ENCODE measurements at places on chromosomes 11 and 22. TPM values are rescaled to one million over a fixed set of nuclear protein-coding genes. Genes with fewer than 3 reads are reported as not detected.

Gene GRIK4
- total RNA-seq, result 0.66 TPM

DNA sequence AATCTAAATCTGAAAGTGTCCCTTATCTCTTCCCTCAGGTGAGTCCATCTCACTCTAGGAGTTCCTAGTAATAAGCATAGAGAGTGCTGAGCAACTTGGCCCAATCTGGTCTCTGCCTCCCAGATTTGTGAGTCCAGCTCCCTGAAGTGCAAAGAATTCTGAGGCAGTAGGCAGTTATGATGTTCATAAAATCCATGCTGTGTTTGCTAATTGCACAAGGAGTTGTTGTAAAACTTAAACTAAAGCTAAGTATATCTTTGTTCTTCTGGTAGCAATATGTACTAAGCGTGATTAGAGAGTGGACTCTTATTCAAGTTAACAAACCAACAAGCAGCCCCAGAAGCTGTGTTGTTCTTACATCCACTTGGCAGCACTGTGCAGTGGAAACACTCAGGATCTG is 7.6 kb upstream of the PTH start:
- DNase-seq, result no peak
- no peaks in the 10 kb centered on the region for H3K36me3 ChIP-seq
- no peaks in the 10 kb centered on the region for H3K27me3 ChIP-seq
- H3K4me1 ChIP-seq, result no peaks in the 10 kb centered on the region

DNA sequence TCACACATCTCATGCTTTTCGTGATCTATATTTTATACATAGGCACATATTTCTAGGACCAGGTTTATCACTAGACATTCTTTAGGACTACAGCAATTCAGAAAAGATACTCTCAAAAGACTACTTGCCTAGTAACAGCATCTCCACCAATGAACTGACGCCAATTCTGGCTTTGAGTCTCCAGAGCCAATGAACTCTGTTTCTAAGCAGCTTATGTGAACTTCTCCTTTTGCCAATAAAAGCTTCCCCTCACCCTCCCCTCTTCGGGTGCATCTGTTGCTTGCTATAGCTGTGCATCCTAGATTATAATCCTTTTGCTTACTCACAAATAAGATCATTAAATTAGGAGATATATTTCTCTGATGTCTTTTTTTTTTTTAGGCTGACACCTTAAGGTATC is 11.4 kb upstream of the ANKK1 start:
- no peak overlapping the region for H3K4me3 ChIP-seq
- H3K4me1 ChIP-seq, result no peaks in the 10 kb centered on the region
- no peaks in the 10 kb centered on the region for H3K36me3 ChIP-seq

DNA sequence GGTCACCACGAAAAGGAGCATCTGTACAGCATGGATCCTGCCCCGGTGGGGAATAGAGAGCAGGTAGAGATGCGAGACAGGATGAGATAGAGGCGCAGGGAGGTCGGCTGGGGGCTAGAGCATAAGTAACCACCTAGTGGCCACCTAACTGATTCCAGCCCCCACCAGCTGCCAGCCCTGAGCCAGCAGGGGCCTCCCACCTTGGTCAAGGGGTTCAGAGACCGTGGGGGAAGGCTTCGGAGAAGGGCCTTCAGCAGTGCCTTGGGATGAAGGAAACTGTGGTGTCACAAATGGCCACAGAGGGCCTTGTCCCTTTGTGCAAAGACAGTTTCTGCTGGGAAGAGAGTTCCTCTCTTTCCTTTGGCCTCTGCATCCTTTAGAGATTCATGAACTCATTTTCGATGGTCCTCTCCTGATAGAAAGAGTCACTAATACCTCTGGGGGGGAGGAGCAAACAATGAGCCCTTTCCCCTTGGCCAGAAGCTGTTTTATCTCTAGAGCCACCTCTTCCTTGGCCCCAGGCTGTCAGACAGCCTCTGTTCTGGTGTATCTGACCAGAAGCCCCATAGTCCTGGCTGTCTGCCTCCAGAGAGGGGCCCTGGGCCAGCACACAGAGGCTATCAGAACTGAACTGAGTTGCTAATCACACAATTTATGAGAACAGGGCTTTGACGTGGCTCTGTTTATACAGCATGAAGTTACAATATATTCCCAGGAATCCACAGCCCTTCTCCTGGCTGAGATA is 146.0 kb downstream of the PARVA start:
- no peak overlapping the region for H3K27ac ChIP-seq
- H3K4me1 ChIP-seq, result no peaks in the 10 kb centered on the region
- no peaks in the 10 kb centered on the region for H3K27me3 ChIP-seq
- H3K36me3 ChIP-seq, result no peaks in the 10 kb centered on the region
- H3K4me3 ChIP-seq, result no peak overlapping the region

DNA sequence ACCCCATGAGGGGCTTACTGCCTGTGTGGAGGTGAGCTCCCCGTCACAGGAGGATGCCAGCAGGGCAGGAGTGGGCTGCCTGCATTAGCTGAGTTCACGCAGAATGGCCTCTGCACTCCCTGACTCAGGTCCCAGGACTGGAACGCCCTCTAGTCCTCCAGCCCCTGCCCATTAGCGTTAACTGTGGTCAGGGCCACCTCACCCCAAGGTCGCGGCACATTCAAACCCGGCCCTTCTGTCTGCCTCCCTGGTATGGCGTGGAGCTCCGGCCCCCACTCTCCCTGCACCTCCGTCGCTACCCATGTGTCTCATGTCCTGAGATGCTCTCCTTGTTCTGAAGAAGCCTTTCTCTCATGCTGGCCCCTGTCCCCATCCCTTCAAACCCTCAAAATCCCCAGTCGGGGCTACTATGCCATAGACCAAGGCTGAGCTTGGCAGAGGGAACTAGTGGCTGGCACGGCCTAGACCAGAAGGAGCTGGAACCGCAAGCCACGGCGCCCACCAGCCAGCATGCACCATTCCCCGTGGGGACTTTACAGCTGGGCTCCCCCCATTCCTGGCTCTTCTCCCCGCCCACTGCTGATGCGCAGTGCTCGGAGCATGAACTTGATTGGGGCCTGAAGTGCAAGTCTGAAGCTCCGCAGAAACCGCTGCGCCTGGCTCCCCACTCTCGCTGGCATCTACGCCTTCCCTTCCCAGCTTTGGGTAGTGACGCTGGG is 79.5 kb upstream of the RTL6 start:
- no peak overlapping the region for H3K27ac ChIP-seq
- H3K27me3 ChIP-seq, result peaks cover 17% of the 10 kb centered on the region
- no peak overlapping the region for H3K4me3 ChIP-seq
- H3K4me1 ChIP-seq, result no peaks in the 10 kb centered on the region
- H3K36me3 ChIP-seq, result no peaks in the 10 kb centered on the region

GRCh38 chr11:125327518-125328224 is 163.1 kb downstream of the PKNOX2 start:
- H3K36me3 ChIP-seq, result no peaks in the 10 kb centered on the region
- no peaks in the 10 kb centered on the region for H3K4me1 ChIP-seq
- DNase-seq, result no peak
- H3K27ac ChIP-seq, result no peak overlapping the region
- H3K27me3 ChIP-seq, result peaks cover 2% of the 10 kb centered on the region
- H3K4me3 ChIP-seq, result no peak overlapping the region

DNA sequence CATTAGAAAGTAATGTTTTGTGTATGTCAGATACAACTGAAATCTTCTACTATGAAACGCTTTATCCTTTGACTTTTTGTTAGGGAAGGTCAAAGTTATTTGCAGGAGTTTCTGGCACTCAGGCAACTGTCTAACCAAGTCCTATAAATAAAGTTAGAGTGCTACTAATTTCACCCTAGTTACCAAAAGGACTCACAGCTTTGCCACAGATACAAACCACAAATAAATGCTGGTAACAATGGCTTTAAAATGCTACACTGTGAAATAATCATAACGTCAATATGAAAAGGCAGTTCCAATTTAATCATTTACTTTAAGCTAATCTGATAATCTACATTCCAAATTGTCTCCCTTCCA is 124.3 kb downstream of the RBFOX2 start:
- no peaks in the 10 kb centered on the region for H3K27me3 ChIP-seq
- H3K36me3 ChIP-seq, result no peaks in the 10 kb centered on the region
- H3K4me1 ChIP-seq, result peaks cover 3% of the 10 kb centered on the region
- no peak overlapping the region for H3K4me3 ChIP-seq
- no peak for DNase-seq
- H3K27ac ChIP-seq, result no peak overlapping the region

Gene GGTLC3
- not detected for total RNA-seq

DNA sequence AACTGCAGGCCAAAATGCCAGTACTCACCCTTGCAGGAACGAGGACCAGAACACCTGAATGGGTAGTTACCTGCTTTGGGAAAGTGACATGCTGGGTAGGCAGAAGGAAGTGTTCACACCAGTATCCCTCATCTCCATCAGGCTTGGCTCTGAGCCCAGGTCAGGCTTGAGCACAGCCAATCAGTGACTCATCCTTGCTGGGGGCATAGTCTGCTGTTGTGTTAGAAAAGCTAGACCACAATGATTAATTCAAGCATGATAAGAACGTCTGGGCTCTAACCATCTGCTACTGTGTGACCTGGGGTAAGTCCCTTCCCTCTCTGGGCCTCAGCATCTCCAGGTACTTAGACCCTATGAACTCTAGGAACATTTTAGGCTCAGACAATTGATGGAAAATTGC is 450.4 kb downstream of the MIAT start:
- H3K4me3 ChIP-seq, result no peak overlapping the region
- H3K27me3 ChIP-seq, result no peaks in the 10 kb centered on the region
- peaks cover 6% of the 10 kb centered on the region for H3K4me1 ChIP-seq
- no peaks in the 10 kb centered on the region for H3K36me3 ChIP-seq
- peak; percentile 72 for DNase-seq
- peak overlapping the region; percentile 27 for H3K27ac ChIP-seq

GRCh38 chr22:47172771-47173534 is 410.5 kb downstream of the TBC1D22A start:
- no peak overlapping the region for H3K4me3 ChIP-seq
- no peaks in the 10 kb centered on the region for H3K27me3 ChIP-seq
- no peaks in the 10 kb centered on the region for H3K4me1 ChIP-seq
- no peaks in the 10 kb centered on the region for H3K36me3 ChIP-seq
- H3K27ac ChIP-seq, result no peak overlapping the region
- DNase-seq, result peak; percentile 42

- H3K4me3 ChIP-seq, result peak overlapping the region; percentile 75
- peak overlapping the region; percentile 73 for H3K27ac ChIP-seq
- no peaks in the 10 kb centered on the region for H3K36me3 ChIP-seq
- no peaks in the 10 kb centered on the region for H3K4me1 ChIP-seq
- DNase-seq, result no peak
- peaks cover 13% of the 10 kb centered on the region for H3K27me3 ChIP-seq
Observed at GRCh38 chr11:117875382-117876058, 938 bp downstream of the FXYD6 start.

GRCh38 chr22:39092111-39092862 is 4.8 kb upstream of the APOBEC3H start:
- no peak for DNase-seq
- H3K36me3 ChIP-seq, result no peaks in the 10 kb centered on the region
- no peaks in the 10 kb centered on the region for H3K27me3 ChIP-seq
- H3K4me1 ChIP-seq, result no peaks in the 10 kb centered on the region
- no peak overlapping the region for H3K27ac ChIP-seq

GRCh38 chr11:117670924-117671323 is 126.1 kb downstream of the DSCAML1 start:
- no peak overlapping the region for H3K4me3 ChIP-seq
- no peaks in the 10 kb centered on the region for H3K27me3 ChIP-seq
- H3K36me3 ChIP-seq, result no peaks in the 10 kb centered on the region
- H3K4me1 ChIP-seq, result no peaks in the 10 kb centered on the region

- peaks cover 4% of the 10 kb centered on the region for H3K36me3 ChIP-seq
- H3K27ac ChIP-seq, result no peak overlapping the region
- no peak overlapping the region for H3K4me3 ChIP-seq
- DNase-seq, result no peak
Observed at GRCh38 chr22:27896245-27896644, 22.8 kb downstream of the PITPNB start.

Gene OR51T1
- total RNA-seq, result not detected

- H3K36me3 ChIP-seq, result no peaks in the 10 kb centered on the region
- H3K4me1 ChIP-seq, result no peaks in the 10 kb centered on the region
- no peak overlapping the region for H3K4me3 ChIP-seq
- no peak for DNase-seq
- H3K27me3 ChIP-seq, result no peaks in the 10 kb centered on the region
Observed at GRCh38 chr11:83409476-83409875, 123.3 kb upstream of the CCDC90B start.

- no peak for DNase-seq
- H3K4me3 ChIP-seq, result no peak overlapping the region
- H3K27me3 ChIP-seq, result no peaks in the 10 kb centered on the region
- H3K36me3 ChIP-seq, result no peaks in the 10 kb centered on the region
- H3K4me1 ChIP-seq, result no peaks in the 10 kb centered on the region
- no peak overlapping the region for H3K27ac ChIP-seq
Observed at GRCh38 chr22:21811982-21812381, 55.5 kb downstream of the MAPK1 start.

- H3K4me3 ChIP-seq, result no peak overlapping the region
- H3K36me3 ChIP-seq, result no peaks in the 10 kb centered on the region
- DNase-seq, result no peak
- H3K27me3 ChIP-seq, result no peaks in the 10 kb centered on the region
- no peaks in the 10 kb centered on the region for H3K4me1 ChIP-seq
- no peak overlapping the region for H3K27ac ChIP-seq
Observed at GRCh38 chr11:94730153-94730552, 38.0 kb upstream of the AMOTL1 start.

DNA sequence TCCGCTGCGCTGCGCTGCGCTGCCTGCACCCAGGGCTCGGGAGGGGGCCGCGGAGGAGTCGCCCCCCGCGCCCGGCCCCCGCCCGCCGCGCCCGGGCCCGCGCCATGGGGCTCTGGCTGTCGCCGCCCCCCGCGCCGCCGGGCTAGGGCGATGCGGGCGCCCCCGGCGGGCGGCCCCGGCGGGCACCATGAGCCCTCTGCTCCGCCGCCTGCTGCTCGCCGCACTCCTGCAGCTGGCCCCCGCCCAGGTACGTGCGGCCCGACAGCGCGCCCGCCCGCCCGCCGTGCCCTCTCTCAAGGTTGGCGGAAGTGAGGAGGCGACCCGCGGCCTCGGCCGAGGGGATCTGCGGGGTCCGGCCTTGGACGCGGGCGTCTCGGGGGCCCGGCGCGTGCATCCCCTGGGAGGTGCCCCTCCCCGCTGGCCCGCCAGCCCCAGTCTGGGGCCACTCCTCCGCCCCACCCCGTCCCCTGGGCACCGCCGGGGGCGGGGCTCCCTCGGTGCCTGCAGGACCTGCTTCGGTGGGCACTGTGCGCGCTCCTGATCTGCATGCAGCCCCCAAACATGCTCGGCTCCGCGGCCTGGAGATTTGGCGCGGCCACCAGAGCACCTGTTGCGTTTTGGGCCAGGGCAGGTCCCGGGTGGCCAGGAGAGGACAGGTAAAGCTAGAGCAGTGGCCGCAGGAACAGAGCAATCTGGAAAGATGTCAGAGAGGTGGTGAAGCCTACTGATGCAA is 429 bp downstream of the VEGFB start:
- H3K4me1 ChIP-seq, result peaks cover 8% of the 10 kb centered on the region
- peak overlapping the region; percentile 96 for H3K4me3 ChIP-seq
- no peaks in the 10 kb centered on the region for H3K27me3 ChIP-seq
- no peak for DNase-seq

Gene TTC36
- 15.1 TPM for total RNA-seq

All from breast epithelium (tissue), 4 donors.